ENCODE measurements at places on chromosomes 13 and 19.

DNA sequence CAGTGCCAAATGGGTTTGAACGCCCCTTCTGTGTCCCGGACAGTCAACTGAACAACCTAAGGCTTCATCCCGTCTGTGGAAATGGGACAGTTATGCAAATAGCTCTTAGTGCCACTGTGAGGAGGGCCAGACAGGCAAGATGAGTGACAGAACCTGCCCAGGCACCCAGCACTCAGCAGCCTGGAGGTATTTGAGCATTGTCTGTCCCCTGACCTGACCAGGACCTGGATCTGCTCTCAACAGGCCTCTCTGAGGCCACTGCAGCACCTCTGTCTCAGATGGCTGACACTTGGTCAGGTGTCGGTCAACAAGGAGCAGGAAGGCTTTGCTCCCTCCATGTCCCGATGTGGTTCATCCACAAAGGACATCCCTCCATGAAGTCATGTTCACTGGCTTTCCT is 67.9 kb downstream of the CCDC70 start:
- no peak for DNase-seq

DNA sequence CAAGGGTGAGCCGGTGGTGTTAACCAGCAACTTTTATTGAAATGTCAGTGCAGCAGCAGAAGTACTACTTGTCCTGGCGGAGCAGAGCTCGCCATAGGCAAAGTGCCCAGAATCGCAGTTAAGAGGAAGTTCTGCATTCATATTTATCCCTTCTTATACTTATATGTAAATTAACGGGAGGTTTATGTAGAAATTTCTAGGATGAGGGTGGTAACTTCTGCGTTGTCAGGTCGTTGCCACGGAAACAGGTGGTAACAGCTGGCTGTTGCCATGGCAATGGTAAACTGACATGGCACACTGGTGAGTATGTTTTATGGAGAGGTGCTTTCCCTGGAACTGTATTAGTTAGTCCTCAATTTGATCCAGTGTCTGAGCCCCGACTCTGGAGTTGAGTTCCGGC is 2494.9 kb upstream of the PCDH20 start:
- peak; percentile 25 for DNase-seq

- no peak for DNase-seq
Measured at GRCh38 chr19:48990400-48990799, 2.7 kb downstream of the GYS1 start.

- no peak for DNase-seq
Measured at GRCh38 chr19:40960062-40960685, 30.9 kb upstream of the CYP2B6 start.

- DNase-seq = no peak
Measured at GRCh38 chr13:113157206-113157928, 1.1 kb upstream of the PROZ start.

DNA sequence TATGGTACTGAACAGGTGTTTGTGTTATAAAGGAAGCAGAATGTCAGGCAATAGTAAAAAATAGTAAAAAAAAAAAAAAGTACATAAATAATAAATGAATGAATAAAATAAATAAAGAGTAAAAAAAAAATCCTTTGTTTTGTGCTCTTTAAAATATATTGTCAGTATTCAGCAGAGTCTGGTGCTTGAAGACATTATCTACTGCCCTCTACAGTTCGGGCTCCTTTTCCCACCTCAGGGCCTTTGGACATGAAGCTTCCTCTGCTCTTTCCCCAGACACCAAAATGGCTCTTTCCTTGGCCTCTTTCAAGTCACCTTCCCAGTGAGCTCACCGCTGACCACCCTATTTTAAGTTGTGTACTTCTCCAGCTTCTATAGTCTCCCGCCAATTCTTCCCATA is 137.5 kb downstream of the TNFRSF19 start:
- no peak for DNase-seq

DNA sequence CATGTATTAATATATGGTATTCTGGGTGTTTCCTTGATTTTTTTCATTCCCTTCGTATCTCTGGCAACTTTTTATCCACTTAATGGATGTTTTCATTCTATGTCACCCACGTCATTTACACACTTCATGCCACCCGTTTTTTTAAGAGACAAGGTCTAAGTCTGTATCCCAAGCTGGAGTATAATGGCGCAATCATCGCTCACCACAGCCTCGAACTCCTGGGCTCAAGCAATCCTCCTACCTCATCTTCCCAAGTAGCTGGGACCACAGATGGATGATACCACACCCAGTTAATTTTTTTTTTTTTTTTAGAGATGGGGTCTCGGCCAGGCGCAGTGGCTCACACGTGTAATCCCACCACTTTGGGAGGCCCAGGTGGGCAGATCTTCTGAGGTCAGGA is 3.4 kb upstream of the VASP start:
- no peak for DNase-seq
